Occipital lobe (tissue), 3 donors: ENCODE measurements at places on chromosomes 3 and 15.

DNA sequence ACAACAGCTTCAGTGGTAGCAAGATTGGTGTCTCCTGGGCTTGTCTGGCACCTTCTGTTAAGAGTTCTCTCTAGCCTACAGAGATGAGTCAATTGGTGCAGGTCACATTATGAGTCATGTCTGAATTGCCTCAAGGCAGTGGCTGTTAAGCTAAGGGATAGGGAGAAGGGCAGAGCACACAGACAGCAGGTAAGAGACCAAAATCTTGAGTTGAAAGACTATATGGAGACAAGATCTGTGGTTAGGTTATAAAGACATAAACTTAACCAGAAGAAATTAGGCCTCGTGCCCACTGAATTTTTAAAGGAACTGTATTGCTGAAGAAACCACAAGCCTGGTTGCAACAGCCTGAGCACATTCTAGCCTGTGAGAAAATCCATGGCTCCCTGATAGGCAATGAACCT lies 19.2 kb upstream of the KPNA1 start:
- DNase-seq: no peak

- no peak for DNase-seq
Measured at GRCh38 chr3:192935441-192935840, 17.8 kb upstream of the MB21D2 start.

- DNase-seq: no peak
Measured at GRCh38 chr3:34008836-34009809, 210.7 kb downstream of the PDCD6IP start.

DNA sequence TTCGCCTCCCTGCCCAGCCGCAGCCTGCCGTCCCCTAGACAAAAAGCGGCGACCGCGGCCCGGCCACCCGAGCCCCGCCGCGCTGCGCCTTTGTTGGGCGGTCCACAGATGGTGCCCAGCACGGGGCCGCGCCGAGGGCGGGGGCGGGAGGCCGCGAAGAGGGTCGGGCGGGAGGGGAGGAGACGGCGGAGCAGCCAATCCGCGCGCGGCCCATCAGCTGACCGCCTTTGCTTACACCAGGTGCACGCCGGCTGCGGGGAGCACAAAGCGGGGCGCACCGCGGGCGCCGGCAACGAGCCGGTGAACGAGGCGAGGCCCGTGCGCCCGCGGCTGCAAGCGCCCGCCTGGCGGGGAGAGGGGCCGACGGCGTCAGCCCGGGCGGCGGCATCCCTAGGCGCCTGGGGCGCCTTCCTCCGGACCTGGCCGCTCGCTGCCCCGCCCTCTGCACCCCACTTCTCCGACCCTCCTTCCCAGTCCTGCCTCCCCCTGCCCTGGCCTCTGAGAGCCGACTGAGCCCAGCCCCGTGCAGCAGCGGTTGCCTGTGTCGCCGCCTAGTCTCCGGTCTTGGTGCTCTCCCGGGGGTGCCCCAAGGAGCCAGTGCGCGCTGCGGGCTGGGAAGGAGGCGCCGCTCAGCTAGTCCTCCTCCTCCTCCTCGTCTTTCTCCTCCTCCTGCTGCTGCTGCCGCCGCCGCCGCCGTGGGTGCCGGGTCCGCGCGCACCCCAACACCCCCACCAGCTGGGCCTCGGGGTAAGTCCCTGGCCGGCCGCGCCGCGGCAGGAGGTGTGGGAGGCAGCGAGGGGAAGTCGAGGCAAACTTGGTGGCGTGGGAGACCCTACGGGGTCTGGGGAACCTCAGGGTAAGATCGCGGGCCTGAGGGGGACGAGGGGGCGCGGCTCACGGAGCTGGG lies at the start of gene LRRN1:
Gene LRRN1 (plus strand): TSS at position 259 of the 907 bp plus-strand sequence. CDS start 45,211 bp downstream, outside the sequence.
- peak; percentile 83 for DNase-seq

GRCh38 chr15:78055919-78056713 lies 21.4 kb downstream of the TBC1D2B start:
- DNase-seq: no peak

DNA sequence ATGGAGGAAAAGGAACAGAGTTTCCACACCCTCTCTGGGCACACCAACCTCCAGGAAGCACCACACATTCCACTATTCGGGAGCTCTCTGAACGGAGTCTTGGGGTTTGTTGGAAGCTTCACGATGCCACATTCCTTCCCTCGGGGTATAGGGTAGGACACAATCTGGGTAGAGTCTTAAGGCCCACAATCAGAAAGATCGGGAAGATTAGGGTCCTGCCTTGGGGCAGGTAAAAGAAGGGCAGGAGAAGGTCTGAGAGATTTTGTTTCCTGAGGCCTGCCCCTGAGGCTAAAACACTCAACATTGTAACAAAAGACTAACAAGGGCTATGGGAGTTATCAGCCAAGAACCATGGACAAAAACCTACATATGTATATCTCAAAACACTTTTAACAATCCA lies 89.2 kb upstream of the RAP2B start:
- DNase-seq: no peak

DNA sequence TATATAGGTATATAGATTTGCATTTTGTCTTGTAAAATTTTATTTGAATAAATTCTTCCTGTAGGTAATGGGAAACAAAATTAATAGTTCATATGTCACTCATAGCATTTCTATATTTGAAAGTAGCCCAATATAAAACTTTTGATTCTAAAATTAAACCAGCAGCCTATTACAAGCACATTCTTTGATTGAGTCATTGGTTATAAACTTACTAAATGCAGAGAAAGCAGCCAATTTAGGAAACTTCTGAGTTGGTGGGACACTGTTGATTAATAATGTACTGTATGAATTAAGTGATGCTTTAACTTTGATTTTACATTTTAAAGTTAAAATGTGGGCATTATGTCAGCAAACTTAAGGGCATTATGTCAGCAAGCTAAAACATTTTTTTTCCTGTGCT lies 34.5 kb downstream of the NR1D2 start:
- no peak for DNase-seq

DNA sequence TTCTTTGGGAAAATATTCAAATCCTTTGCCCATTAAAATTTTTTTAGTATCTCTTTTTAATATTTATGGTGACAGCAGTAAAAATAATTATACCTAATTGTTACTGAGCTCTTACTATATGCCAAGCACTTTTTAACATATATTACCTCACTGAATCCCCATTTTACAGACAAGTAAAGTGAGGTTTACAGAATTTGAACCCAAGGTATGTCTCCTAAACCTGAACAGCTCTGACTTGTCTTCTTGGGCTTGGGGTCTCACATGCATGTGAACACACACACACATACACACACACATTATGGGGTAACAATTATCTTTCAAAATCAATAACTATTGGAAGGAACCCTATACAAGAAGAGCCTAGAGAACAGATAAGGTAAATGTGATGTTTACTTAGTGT lies 62.2 kb upstream of the ADCY5 start:
- DNase-seq: no peak
